D341Med (cell line): ENCODE measurements at places on chromosomes 12 and 14.

DNA sequence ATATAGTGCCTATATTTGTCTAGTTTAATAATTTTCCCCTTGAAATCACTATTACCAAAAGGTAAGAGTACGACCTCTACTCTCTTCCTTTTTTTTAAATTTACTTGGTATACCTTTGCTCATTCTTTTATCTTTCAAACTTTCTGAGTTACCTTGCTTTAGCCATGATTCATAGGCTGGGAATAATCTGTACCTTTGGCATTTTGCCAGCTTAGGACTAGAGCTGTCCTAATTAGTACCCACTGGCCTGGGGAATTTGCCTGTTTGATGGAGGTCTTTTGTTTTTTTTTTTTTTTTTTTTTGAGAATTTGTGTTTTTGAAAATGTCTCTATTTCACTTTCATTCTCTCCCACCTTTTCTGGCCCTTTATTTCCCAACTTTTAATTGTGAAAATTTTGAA lies 8.7 kb upstream of the SLC4A8 start:
- no peak for DNase-seq

DNA sequence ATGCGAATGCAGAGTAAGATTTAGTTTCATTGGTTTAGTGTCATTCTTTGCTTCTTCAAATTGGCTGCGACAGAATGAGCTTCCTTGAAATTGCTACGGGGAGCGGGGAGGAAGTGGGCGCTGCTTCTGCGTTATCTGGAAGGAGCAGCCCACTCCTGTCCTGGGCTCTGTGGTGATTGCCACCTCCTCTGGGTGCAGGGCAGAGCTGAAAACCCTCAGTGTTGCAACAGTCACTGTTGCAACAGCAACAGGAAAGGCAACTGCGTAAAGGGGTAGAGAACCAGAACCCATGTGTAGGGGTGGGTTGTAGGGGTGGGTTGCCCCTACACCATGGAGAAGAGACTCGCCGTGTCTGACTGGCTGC lies 57.7 kb downstream of the MAX start:
- DNase-seq, result no peak

DNA sequence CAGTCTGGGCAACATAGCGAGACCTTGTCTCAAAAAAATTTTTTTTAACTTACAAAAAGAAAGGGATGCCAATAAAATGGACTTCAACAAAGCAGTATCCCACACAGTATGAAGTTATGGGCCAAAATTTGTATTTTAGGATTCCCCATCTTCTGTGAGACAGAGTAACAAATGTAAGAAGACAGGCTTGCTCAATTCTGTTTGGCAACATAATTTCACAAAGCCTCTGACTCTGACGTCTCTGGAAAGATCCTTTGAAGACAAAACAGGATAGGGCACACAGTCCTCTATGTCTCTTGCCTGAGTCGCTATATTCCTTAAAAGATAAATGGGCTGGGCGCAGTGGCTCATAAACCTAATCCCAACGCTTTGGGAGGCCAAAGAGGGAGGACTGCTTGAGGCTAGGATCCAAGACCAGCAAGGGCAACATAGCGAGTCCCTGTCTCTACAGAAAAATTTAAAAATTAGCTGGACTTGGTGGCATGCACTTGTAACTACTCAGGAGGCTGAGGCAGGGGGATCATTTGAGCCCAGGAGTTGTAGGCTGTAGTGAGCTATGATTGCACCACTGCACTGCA lies 1.1 kb upstream of the HOMEZ start:
- DNase-seq, result no peak

- no peak for DNase-seq
Measured at GRCh38 chr12:114240288-114240687, 165.7 kb downstream of the TBX5 start.

- no peak for DNase-seq
Measured at GRCh38 chr14:38860530-38860929, 242.5 kb downstream of the SEC23A start.

DNA sequence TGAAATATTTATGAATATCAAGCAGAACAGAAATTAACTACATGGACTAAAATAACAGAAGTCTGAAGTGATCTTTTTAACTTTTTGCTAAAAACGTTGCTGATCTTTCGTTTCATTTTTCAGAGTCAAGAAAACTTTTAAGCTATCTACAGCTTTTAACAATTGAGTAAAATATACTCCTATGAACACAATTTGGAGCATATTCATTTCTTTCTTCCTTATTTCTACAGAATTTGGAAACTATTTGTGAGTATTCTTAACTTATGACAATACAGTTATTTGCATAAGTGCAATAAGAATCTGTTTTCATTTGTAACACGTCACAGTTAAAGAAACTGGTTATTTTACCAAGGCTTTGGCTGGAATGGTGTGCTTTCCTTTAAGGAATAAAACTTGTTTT lies 21.0 kb upstream of the B4GALNT1 start:
- DNase-seq, result no peak

DNA sequence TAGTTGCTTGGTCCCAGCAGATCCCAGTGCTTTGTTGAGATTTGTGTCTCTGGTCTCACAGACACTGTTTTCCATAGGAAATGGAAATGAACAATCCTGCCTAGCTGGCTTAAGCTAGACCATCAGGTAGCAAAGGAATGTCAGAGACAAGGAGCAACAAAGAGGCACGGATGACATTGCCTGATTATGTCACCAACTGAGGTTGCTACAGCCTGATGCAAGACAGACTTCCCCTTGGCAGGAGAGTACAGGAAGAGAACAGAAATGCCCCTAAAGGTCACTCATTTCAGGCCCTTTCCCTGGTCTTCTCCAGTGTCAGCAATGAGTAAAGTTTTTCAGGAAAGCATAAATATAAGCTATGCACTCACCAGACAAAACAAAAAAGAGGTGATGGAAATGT lies 2.0 kb upstream of the PRB2 start:
- DNase-seq, result no peak

- no peak for DNase-seq
Measured at GRCh38 chr12:117158911-117159553, 31.2 kb downstream of the FBXO21 start.

- DNase-seq, result no peak
Measured at GRCh38 chr12:112183141-112184021, 58.0 kb downstream of the TRAFD1 start.

- no peak for DNase-seq
Measured at GRCh38 chr12:23855813-23856212, 93.7 kb downstream of the SOX5 start.

GRCh38 chr12:119195256-119195655 lies 16.5 kb downstream of the HSPB8 start:
- DNase-seq, result no peak

DNA sequence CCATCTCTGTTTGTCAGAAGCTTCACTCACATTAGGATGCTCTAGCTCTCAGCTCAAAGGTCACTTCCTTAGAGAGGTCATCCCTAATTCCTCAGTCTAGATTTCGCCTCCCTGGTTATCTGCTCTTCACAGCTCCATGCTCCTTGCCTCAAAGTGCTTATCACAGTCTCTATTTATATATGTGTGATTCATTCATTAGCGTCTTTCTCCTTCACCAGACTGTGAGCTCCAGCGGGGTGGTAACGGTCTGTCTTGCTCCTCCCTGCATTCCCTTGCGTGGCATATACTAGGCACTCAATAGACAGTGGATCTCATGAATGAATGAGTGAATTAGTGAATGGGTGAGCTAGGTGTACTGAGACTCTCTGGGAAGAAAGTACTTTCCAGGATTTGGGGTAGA lies 6.9 kb downstream of the SYNDIG1L start:
- no peak for DNase-seq

GRCh38 chr12:54129028-54129903 lies 59.5 kb downstream of the SMUG1 start:
- no peak for DNase-seq

- DNase-seq, result no peak
Measured at GRCh38 chr14:83172363-83172762, 1638.7 kb upstream of the SEL1L start.
